ENCODE measurements at places on chromosomes 5 and 9.

- no peak for DNase-seq
Measured at GRCh38 chr5:59020611-59021285, 437.9 kb downstream of the RAB3C start.

DNA sequence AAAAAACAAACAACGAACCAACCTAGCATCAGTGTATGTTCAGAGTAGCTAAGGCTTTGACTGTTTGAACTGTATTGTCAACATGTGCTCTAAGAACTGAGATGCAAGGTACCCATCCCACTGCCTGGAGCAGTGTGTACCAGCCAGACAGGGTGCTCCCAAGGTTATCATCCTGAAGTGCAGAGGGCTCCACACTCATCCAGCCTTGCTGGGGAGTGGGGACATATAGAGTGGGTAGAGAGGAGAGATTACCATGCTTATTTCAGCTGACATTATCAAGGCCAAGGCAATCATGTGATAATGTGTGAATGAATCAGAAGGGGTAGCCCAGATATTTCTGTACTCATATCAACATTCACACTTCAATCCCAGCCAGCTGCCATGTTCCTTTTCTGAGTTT lies 68.7 kb upstream of the ZNF622 start:
- no peak for DNase-seq

- DNase-seq, result no peak
Measured at GRCh38 chr5:67746103-67746502, 469.5 kb upstream of the PIK3R1 start.

- no peak for DNase-seq
Measured at GRCh38 chr5:39502704-39503103, 77.9 kb upstream of the DAB2 start.

Data from T47D (cell line).